Hematopoietic multipotent progenitor cell treated with erythropoietin and hydrocortisone succinate and interleukin-3 and kit ligand, for 17 days (in vitro differentiated cells): ENCODE measurements at places on chromosomes 1 and 21.

DNA sequence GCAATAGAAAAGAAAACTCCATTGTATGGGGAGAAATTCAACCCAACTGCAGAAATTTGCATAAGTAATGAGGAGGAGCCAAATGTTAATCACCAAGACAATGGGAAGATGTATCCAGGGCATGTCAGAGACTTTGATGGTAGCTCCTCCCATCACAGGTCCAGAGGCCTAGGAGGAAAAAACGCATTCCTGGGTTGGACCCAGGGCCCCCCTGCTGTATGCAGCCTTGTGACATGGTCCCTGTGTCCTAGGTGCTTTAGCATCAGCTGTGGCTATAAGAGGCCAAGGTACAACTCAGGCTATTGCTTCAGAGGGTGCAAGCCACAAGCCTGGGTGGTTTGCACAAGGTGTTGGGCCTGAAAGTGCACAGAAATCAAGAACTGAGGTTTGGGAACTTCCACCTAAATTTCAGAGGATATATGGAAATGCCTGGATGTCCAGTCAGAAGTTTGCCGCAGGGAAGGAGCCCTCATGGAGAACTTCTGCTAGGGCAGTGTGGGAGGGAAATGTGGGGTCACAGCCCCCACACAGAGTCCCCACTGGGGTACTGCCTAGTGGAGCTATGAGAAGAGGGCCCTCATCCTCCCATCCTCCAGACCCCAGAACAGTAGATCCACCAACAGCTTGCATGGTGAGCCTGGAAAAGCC is 162.3 kb downstream of the TGFB2 start:
- no peak for DNase-seq

DNA sequence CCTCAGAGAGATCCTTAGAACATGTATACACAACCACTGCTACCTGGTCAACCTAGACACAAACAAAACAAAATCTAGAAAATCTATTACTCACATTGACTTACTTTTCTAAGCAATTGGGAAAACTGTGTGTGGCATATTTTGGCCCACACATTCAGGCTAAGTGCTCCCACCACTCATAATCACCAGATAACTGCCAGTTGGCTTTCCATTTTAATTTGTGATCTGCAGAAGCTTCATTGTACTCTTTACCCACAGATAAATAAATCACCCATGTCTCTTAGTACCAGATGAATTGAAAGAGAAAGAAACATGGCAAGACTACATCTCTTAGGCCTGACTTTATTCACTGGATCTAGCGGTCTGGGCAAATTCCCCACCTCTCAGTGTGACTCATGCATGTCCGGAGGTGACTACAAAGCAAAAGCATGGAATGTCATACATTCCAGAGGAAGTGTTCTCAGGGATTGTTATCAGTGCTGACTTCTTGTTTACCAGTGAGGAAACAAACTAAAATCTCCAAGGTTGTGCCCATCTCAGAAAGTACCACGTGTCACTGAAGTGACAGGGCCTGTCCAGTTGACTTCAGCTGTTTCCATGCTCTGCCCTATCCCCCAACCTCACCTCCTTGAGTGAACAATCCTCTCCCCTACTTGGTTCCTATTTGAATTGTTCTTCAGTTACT is 52.4 kb upstream of the BCL10 start:
- DNase-seq = no peak

DNA sequence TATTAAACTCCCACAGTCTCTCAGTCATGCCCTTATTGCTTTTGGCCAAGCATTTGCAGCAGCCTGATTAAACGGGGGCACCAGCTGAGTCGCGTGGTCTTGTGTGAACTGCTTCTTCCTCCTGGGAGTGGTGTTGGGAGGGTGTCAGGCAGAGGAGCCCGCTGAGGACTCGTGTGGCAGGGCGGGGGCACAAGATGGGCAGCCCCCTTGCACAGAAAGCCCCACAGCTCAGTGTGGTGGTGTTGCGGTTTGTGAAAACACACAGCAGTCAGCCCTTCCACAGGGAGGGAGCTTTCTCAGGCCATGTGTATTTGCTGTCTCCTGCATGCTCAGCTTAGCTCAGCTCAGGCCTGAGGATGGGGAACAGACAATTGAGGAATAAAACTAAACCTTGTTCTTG is 22.4 kb downstream of the PEX14 start:
- no peak for DNase-seq

DNA sequence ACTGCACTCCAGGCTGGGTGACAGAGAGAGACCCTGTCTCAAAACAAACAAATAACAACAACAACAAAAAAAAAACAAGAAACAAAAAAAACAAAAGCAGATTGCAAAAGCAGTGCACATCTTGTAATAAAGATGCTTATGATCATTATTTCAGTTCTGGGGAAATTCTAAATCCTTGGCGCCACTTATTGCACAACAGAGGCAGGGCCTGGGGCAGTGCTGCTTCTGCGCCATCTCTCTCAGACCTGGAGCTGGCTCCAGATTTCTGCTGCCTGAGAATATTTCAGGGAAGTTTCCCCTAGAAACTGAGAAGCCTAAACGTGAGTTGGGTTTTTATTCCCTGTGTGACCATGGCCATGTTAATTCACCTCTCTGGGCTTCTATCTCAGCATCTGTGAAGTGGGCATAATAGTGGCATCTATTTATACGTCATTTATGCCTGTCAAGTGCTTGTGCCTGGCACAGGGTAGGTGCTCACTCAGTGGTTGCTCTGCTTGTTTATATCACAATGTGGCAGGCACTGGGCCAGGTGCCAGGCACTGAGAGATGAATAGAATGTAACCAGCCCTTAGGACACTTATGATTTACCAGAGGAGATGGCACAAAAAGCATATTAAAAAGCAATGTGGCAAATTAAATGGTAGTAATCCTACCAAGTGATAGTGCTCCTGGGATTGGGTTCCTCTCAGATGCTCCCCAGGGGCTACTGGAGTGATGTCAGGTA is 67.9 kb downstream of the MDM4 start:
- DNase-seq = no peak

DNA sequence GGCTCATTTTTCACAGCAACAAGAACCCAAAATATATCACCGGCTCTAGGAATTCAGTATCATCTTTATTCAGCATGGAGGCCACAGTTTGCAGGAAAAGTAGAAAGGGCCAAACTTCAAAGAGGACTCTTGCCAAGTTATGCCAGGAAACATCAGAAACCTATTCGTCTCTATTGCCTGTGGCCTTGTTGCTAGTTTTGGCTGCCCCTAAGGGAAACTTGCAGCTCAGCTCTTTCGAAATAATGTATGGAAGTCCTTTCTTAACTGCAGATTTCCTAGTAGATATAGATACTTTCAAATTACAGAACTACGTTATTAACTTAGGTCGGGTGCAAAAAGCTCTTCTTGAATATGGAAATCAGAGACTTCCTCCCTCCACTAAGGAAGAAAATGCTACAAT is 4.2 kb upstream of the NENF start:
- DNase-seq = no peak

- DNase-seq = no peak
Measured at GRCh38 chr21:42983103-42983502, 8.7 kb downstream of the PKNOX1 start.

- DNase-seq = no peak
Measured at GRCh38 chr1:67407498-67407897, 22.7 kb downstream of the SERBP1 start.

GRCh38 chr21:32203877-32204480 is 74.9 kb downstream of the MIS18A start:
- DNase-seq = no peak

GRCh38 chr1:212040629-212041412 is 5.3 kb downstream of the DTL start:
- DNase-seq = no peak

GRCh38 chr1:48741380-48741779 is 35.3 kb downstream of the BEND5 start:
- DNase-seq = no peak

GRCh38 chr1:38289034-38289433 is 242.4 kb upstream of the POU3F1 start:
- DNase-seq = no peak

GRCh38 chr1:244150665-244151064 is 99.6 kb downstream of the ZBTB18 start:
- no peak for DNase-seq

DNA sequence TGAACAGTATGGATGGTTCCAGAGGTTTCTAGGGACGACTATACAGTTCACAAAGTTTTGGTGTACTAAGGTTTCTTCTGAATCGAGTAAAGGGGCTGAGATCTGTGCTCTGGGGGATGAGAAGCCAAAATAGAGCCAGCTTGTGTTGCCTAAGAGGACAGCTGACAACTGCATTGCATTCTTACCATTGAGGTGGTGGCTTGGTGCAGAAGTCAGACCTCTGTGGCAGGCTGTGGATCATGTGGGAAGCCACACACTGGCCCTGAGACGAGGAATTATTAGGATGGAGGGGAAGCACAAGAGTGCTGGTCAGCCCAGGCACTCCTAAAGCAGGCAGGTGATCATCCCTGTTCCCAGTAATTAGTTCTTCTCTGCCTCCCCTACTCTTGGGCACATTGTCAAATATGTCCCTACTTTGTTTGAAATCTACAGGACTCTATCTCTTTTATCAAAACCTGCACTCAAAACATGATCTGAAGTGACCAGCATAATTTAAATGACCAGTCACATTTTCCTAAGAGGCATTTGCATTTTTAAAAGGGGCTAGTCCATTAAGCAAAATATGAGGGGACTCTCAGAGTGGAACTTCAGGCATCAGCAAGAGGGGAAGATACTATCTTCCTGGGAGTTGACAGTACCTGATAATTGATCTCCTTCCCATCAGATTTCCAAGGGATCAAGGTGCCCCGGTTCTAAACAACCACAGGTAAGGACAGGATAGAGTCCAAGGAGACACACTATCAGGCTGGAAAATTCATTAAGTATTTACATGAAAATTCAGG is at the start of gene FCRLB:
Gene FCRLB, plus strand, starts transcription at position 589 of the 782 bp plus-strand sequence. CDS start 1,129 bp downstream, outside the sequence.
- no peak for DNase-seq

GRCh38 chr1:25754470-25755181 is 45.4 kb upstream of the SELENON start:
- DNase-seq = no peak

DNA sequence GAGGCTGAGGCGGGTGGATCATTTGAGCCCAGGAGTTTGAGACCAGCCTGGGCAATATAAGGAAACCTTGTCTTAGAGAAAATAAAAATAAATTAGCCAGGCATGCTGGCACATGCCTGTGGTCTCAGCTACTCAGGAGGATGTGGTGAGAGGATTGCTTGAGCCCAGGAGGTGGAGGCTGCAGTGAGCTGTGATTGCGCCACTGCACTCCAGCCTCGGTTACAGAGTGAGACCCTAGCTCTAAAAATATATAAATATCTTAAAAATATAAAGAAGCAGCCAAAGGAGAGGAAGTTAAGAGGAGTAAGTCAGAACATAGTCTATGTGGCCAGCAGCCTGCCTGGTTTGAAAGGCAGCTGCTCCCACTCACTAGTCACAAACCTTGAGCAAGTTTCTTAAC is 4.5 kb upstream of the IL10RB start:
- no peak for DNase-seq

GRCh38 chr1:39652105-39652504 is 12.7 kb upstream of the HEYL start:
- DNase-seq = no peak

- DNase-seq = no peak
Measured at GRCh38 chr1:234546890-234547788, 62.8 kb downstream of the IRF2BP2 start.

DNA sequence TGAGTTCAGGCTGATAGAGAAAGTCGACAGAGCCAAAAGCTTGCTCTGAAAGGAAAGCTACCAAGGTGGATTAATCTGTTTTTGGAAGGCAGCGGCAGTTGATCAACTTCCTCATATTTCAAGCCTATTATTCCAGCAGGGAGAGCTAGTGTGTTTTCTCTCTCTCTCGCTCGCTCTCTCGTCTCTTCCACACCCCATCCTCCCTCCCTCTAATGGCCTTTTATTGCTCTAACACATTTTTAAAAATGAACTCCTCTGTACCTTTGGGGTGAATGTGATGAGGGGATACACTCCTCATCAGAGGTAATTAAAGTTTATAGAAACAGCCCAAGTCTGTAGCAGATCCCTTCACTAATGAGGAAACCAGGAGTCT is 126.4 kb downstream of the CLIC6 start:
- DNase-seq = no peak

GRCh38 chr1:185397183-185397582 is 80.1 kb upstream of the IVNS1ABP start:
- DNase-seq = no peak

GRCh38 chr1:80624682-80625081 is 1176.1 kb upstream of the ADGRL2 start:
- DNase-seq = no peak

GRCh38 chr1:104028416-104029035 is 278.8 kb downstream of the AMY1C start:
- no peak for DNase-seq
